ENCODE measurements at places on chromosomes 2 and 18. TPM values are rescaled to one million over a fixed set of nuclear protein-coding genes. Genes with fewer than 3 reads are reported as not detected.

GRCh38 chr2:123540291-123540690 is 484.8 kb upstream of the CNTNAP5 start:
- no peak for DNase-seq

- no peak for DNase-seq
Observed at GRCh38 chr2:164110515-164110914, 374.7 kb upstream of the FIGN start.

DNA sequence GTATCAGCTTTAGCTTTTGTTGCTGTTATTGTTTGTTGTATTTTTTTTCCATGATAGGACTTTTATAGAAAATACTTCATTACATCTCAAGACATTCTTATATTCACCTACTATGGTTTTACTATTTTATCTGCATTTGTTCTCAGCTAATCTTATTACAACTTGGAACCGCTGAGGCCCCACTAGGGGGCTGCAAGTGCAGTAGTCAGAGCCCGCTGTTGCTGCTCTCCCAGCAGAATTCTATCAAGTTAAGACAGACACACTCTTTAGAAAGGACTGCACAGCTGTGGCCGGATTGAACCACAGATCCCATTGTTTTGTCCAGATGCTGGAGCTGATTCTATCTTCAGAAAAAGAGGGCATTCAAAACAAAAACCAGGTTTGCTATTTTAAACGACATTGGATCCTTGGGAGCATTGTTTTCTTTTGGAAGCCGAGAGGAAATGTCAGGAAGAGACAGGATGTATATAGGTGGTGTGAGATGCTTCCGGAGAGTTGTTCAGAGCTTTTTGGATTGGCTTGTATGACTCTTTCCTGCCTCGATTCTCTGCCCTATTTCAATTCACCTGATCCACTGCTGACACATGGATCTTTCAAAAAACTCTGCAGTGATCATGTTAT is 105.7 kb upstream of the GAREM1 start:
- no peak for DNase-seq

DNA sequence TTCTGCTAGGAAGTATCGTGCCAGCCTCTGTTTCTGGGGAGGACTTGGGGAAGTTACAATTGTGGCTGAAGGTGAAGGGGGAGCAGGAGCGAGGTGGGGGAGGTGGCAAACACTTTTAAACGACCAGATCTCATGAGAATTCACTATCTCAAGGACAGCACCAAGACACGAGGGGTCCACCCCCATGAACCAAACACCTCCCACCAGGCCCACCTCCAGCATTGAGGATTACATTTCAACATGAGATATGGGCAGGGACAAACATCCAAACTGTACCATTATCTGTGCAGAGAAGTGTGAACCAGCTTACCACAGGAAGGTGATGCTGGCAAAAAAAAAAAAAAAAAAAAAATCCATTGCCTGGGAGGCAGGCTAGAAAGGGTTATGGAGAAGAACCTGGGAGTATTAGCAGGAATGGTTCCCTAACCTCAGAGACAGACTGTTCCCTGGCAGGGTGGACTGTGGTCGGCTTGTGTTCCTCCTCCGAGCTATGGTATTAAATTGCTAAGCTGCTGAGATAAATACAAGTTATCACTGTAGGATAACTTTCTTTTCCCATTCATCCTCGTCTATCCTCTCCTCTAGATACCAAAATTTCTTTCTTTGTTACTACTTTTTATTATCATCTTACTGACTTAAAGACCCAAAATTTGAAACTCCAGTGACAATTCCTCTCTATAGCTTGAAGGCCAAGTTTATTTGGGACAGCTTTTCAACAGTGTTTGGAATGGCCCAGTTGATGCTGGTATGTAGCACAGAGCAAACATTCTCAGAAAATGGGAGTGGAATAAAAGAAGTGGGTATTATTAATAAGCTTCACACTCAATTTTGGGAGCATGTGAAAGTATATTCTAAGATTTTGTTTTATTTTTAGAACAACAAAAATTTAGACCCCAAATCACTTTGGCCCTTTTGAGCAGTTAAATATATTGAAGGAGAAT is 73.7 kb upstream of the MAP3K20 start:
- no peak for DNase-seq

Gene OTOS
- not detected for total RNA-seq

Measured in Caco-2 (cell line).